ENCODE measurements at places on chromosomes 12 and 14.

- no peak for DNase-seq
These were observed 2.4 kb upstream of the FLRT2 start for GRCh38 chr14:85527445-85528035.

- no peak for DNase-seq
These were observed 3.1 kb upstream of the ANKRD33 start for GRCh38 chr12:51884676-51885229.

GRCh38 chr14:98321841-98322240, 950.2 kb downstream of the BCL11B start:
- no peak for DNase-seq

- DNase-seq = no peak
These were observed 14.3 kb upstream of the RIC8B start for GRCh38 chr12:106760184-106760531.

DNA sequence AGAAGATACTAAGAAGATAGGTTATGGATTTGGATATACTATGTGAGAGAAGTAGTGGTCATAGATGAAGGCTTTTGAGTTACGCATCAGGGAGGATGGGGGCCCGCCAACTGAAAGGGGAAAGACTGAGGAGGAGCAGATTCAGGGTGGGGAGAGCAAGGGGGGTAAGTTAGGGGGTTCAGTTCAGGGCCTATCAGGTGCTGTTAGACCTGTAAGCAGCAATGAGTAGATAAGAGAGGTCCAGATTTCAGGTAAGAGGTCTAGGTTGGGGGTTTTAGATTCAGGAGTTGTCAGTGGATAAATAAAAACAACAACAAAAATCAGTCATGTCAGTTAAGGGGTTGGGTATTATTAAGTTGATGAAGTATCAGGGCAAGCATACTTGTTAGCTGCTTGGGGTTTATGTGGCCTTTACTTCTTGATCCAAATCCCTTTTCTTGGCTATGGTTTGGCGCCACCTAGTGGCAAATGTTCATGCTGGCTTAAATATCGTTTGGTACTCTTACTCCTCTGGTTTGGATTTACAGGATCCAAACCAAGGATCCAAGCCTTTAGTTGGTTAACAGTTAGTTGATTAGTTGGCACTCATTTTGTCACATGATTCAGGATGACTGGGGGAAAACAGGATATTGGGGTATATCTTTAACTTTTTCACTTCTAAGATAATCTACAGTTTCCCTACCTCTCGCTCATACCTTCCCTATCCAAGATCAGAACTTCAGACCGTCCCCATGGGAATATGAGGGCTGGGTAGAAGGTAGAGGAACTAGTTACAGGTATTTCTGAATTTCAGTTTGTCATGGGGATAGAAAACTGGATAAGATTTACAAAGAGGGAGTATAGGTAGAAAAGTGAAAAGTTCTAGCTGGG, 65.1 kb downstream of the PCNX1 start:
- peak; percentile 67 for DNase-seq

DNA sequence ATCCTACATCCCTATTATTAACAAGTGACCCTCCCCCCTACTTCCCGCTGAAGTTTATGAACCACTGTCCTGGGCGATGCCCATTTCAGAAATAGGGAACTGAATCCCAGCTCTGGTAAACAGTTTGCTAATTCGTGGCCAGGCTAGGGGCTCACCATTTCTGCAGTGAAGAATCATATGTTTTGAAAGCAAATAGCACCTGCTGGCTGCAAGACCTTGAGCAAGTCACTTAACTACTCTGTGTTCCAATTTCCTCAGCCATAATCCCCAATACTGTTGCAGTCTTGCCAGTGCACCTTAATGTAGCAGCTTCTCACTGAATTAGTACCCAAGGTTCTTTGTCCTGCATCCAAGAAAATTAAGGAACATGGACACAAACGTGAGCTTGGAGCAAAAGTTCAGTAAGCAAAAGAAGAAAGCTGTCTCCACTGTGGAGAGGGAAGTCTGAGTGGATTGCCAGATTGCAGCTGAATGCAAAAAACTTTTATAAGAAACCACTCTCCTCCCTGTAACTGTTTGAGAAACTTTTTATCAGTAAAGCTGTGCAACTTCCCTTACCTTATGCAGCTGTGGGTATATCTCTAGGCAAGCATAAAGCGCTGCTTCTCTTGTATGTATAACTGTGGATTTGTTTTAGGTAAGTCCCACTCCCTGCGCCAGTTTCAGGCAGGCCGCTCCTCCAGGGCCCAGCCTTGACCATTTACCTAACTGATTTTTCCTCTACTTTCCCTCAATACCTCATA, 824 bp downstream of the OAS1 start:
- DNase-seq = no peak

DNA sequence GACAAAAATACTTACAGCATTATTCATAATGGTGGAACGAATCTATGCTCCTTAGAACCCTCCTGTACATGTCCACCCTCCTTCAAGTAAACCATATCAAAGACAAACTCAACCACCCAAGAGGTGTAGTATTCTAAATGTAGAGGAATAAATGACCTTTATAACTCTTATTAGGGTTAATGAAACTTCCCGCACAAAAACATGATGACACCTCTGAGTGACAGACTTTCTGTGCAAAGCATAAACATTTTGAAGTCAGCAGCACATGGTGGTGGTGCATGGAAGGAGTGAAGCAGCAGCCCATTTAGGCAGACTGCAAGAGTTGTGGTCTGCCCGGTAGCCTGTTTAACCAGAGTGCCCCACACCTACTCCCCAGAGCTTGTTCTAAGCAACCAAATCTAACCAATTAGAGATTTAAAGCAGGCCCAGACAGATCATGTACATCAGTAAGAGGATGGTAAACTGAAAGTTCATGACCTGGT, 615 bp upstream of the ASB8 start:
- DNase-seq = no peak

DNA sequence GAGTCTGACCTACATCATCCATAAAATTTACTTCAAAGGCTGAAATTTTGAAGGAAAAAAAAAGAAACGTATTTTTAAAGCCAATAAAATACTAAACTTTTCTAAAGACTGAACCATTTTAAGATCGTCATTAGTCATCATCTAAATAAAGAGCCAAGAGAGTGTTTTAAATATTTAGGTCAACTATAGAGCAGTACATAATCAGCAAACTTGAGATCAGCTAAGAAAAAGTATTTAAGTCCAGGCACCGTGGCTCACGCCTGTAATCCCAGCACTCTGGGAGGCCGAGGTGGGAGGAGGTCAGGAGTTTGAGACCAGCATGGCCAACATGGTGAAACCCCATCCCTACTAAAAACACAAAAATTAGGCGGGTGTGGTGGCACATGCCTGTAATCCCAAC, 35.5 kb downstream of the HECTD1 start:
- no peak for DNase-seq

DNA sequence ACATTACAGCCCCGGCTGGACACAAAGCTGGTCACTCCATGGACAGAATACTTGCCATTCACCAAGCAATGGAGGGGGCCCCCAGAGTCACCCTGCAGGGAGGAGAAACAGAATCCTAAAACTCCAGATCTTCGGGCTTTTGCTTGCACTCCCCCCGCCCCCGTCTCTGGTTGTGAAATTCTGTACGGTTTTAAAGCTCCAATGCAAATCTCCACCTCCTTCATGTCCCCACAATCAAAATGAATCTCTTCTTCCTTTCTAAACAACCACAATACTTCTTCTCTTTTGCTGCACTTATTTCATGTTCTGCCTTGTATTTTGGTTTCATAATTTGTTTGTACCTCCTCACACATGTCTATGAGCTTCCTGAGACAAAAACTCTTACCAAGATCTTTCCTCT, 5.8 kb upstream of the BIN2 start:
- no peak for DNase-seq

- DNase-seq = no peak
These were observed 3.2 kb upstream of the AMIGO2 start for GRCh38 chr12:47082796-47083621.

DNA sequence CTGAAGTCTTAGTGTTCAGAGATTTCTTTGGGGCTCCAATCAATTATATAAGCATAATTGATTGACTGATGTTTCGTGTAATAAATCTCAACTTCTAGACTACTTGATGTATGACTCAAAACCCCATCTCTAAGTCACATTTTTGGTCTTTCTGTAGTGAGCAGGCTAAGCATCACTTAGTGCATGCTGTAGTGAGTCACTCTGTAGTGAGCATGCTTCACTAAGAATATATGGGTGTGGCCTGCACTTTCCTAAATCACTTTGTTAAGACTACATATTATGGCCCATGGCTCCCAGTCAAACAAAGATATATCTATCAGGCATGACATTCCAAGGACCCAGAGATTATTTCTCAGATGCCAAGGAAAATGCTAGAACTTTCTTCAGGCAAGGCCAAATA, 909.4 kb upstream of the LRFN5 start:
- no peak for DNase-seq

DNA sequence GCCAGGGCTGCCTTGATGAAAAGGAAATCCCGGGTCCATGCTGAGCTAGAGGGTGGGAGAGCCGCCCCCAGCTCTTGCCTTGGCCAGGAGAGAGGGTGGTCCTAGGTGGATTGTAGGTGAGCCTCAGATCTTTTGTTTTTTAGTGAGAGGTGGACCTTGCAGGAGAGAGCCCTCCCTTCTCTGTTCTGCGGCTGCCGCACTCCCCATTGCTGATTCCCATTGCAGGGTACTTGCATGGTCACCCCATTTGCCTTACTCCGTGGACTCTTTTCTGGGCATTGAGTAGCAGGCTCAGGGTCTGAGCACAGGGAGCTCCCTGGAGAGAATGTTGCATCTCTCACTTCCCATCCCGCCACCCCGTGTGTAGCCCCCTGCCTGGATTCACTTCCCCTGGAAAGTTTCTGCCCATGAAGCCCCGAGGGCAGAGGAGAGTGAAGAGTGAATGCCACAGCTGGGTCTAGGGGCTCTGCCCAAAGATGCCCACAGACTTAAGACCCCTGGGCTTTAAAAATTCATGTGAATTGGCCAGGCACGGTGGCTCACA, 10.2 kb downstream of the VASH1 start:
- no peak for DNase-seq

- DNase-seq = no peak
These were observed 69.4 kb upstream of the ACTN1 start for GRCh38 chr14:69048456-69048855.

Measured in pulmonary artery endothelial cell (primary cell).